ENCODE measurements at places on chromosomes 5 and 9. TPM values are rescaled to one million over a fixed set of nuclear protein-coding genes. Genes with fewer than 3 reads are reported as not detected.

The SLC25A2 gene
- 0.49 TPM for total RNA-seq

The MAMDC2 gene
- 0.61 TPM for total RNA-seq

The PTCH1 gene
- total RNA-seq: 21.2 TPM

The COMMD10 gene
- 50.6 TPM for total RNA-seq

The ZNF454 gene
- 0.32 TPM for total RNA-seq

The FBP2 gene
- not detected for total RNA-seq

The TMEM8B gene
- total RNA-seq: 10.6 TPM

The RICTOR gene
- 56.9 TPM for total RNA-seq

The PIP5KL1 gene
- total RNA-seq: 2.9 TPM

The CCNI2 gene
- 8.4 TPM for total RNA-seq

The FOXD4 gene
- 0.38 TPM for total RNA-seq

DNA sequence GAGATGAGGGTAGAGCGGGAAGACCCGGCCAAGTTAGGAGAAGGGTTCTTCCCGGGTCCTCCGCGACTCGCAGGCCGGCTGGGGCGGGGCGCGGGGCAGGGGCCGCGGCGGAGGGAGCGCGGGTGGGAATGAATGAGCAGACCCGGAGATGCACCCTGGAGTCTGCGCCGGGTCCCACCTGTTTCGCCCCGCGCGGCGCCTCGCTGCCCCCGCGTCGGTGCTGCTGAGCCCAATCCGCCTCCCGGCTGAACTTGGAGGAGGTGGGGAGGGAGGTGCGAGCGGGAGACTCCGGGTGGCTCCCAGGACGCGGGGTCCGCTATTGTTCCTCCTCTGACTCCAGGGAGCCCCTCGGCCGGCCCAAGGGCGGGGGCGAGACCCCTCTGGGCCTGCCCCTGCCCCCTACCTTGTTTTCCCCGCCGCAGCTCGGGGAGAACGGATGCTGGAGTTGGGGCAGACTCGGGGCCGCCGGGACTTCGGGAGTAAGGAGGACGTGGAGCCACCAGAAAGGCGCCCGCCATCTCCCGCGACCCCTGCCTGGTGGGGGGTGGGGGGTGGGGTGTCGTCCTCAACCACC lies 659 bp downstream of the RAI14 start:
- DNase-seq: no peak
- H3K4me3 ChIP-seq: peak overlapping the region; percentile 57
- no peaks in the 10 kb centered on the region for H3K36me3 ChIP-seq
- peaks cover 8% of the 10 kb centered on the region for H3K4me1 ChIP-seq
- peak overlapping the region; percentile 21 for H3K27ac ChIP-seq
- peaks cover 3% of the 10 kb centered on the region for H3K27me3 ChIP-seq

DNA sequence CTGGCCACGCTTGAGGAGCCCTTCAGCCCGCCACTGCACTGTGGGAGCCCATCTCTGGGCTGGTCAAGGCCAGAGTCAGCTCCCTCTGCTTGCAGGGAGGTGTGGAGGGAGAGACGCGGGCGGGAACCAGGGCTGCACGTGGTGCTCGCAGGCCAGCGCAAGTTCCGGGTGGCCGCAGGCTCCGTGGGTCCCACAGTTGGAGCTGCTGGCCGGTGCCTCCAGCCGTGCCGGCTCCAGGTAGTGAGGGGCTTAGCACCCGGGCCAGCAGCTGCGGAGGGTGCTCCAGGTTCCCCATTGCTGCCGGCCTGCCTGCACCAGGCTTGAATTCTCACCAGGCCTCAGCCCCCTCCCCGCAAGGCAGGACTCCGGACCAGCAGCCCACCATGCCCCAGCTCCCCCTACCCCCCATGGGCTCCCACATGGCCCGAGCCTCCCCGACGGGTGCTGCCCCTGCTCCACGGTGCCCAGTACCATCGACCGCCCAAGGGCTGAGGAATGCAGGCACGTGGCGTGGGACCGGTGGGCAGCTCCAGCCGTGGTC lies 192.8 kb upstream of the IZUMO3 start:
- DNase-seq: no peak
- H3K27me3 ChIP-seq: no peaks in the 10 kb centered on the region
- H3K27ac ChIP-seq: no peak overlapping the region
- H3K36me3 ChIP-seq: no peaks in the 10 kb centered on the region

DNA sequence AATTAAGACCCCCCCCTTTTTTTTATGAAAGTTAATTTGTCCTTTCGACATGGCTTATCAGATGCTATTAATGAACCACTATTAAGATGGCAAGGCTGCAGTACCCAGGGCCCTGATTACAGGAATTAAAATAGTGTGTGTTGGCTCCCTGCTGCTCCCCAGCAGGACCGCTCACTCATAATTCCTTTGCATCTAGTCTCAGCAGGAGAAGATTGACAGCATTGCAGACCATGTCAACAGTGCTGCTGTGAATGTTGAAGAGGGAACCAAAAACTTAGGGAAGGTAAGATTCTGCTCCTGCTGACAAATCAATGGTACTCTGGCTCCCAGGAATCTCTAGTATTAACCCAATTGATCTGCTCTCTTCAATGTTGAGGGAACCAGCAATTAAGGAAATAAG lies 61.0 kb downstream of the STX17 start:
- no peak overlapping the region for H3K4me3 ChIP-seq
- no peaks in the 10 kb centered on the region for H3K27me3 ChIP-seq
- peaks cover 25% of the 10 kb centered on the region for H3K36me3 ChIP-seq
- no peak overlapping the region for H3K27ac ChIP-seq
- no peaks in the 10 kb centered on the region for H3K4me1 ChIP-seq

GRCh38 chr9:137606005-137606621 lies 627 bp downstream of the ARRDC1 start:
- H3K27me3 ChIP-seq: no peaks in the 10 kb centered on the region
- no peaks in the 10 kb centered on the region for H3K36me3 ChIP-seq
- peak overlapping the region; percentile 85 for H3K27ac ChIP-seq
- DNase-seq: peak; percentile 38
- H3K4me1 ChIP-seq: peaks cover 6% of the 10 kb centered on the region

DNA sequence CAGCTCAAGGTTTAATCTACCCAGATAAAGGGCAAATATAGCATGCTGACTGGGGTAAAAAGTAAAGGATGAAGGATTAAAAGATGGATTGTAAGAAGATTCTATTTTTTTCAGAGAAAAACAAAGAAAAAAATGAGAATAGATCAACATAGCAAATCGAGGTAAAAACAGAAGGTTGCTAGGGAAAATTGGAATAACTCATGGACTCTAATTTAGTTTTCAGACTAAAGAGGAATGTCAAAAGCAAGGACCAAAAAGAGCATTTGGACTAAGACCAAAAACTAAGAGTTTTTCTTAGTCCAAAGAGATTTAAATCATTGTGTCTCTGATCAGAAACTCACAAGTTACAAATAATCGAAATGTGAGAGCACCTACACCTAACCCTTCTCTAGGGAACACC lies 250.7 kb upstream of the PTPRD start:
- no peaks in the 10 kb centered on the region for H3K27me3 ChIP-seq
- H3K27ac ChIP-seq: no peak overlapping the region
- H3K4me3 ChIP-seq: no peak overlapping the region
- H3K4me1 ChIP-seq: no peaks in the 10 kb centered on the region
- no peaks in the 10 kb centered on the region for H3K36me3 ChIP-seq
- DNase-seq: no peak

GRCh38 chr9:91243029-91243428 lies 118.7 kb downstream of the AUH start:
- H3K36me3 ChIP-seq: no peaks in the 10 kb centered on the region
- DNase-seq: no peak
- no peak overlapping the region for H3K4me3 ChIP-seq
- H3K27ac ChIP-seq: no peak overlapping the region
- H3K27me3 ChIP-seq: no peaks in the 10 kb centered on the region
- H3K4me1 ChIP-seq: no peaks in the 10 kb centered on the region

- no peaks in the 10 kb centered on the region for H3K36me3 ChIP-seq
- DNase-seq: no peak
- H3K4me1 ChIP-seq: no peaks in the 10 kb centered on the region
Measured at GRCh38 chr5:151570058-151570457, 21.1 kb downstream of the FAT2 start.

DNA sequence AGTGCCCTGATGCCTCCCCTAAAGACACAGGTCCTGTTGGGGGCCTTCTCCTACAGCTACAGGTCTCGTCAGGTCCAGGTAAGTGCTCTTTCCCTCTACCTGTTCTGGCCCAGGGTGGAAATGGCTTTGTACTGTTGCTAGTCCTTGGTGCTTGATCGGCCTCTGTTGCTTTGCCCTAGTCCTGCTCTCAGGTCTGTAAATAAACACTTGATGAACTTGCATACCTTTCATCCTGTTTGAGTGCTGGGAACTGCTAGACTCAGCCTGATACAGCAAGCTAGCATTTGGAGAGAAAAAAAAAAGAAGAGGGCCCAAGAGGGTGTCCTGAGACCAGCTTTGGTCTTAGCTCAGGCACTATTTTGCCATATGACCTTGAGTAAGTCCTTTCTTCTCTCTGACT lies 21.8 kb upstream of the ZNF618 start:
- H3K4me1 ChIP-seq: no peaks in the 10 kb centered on the region
- H3K27ac ChIP-seq: no peak overlapping the region
- H3K36me3 ChIP-seq: no peaks in the 10 kb centered on the region
- no peak overlapping the region for H3K4me3 ChIP-seq
- DNase-seq: no peak

DNA sequence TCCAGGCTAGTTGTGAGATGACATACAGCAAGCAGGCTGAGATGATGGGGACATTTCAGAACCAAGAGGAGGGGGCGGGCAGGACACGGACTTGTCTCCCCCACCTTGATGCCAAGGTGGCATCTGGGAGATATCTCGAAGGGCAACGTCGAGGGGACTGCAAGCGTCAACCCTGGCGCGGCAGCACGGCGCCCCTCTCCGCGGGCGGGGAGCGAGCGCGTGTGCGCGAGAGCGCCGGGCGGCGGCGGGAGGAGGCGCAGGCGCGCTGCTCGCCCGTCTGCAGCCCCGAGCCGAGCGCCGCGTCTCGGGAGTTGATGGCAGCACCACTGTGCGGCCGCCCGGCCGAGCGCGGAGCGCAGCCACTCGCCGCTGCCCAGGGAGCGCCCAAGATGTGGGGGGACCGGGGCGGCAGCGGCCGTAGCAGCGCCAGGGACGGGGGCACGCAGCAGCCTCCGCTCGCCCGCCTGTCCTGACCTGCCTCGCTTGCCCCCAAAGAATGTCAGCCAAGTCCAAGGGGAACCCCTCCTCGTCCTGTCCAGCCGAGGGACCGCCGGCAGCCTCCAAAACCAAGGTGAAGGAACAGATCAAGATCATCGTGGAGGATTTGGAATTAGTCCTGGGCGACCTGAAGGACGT lies at the start of gene PRR16:
TSS of gene PRR16 (plus strand) at position 310 of the 636 bp plus-strand sequence.
- H3K4me1 ChIP-seq: peaks cover 4% of the 10 kb centered on the region
- no peaks in the 10 kb centered on the region for H3K36me3 ChIP-seq
- H3K27me3 ChIP-seq: no peaks in the 10 kb centered on the region
- DNase-seq: no peak

DNA sequence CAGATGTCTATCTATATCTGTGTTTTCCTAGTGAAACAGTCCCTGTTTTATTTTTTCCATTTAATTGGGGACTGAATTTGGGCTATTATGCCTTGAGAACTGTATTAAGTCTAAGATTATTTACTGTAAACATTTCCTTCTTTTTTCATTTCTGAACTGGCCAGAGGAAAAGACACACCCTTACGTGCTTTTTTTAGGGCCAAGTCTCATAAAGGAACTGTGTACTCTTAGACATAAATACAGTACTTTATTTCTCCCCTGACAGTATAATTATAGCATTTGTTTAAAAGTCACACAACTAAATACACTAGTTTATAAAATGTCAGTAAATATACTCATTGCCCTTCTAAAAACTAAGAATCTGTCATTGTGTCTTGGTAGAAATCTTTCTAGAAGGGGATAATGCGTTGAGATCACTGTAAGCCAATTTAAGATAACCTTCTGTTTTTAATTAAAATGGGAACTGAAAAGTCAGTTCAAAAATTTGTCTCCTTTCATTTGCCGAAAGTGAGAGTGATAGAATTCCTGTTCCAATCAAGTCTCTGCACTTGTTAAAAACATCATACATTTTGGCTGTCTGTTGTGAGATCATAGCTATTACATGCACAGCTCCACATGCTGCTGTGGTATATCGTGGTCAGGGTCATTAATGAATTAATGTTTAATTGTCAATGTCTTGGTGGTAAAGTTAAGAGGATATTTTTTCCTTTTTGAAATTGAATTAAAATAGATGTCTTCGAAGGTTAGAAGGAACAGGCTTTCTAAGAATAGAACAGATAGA lies 132.1 kb downstream of the FOCAD start:
- H3K27me3 ChIP-seq: no peaks in the 10 kb centered on the region
- DNase-seq: no peak
- no peak overlapping the region for H3K4me3 ChIP-seq
- H3K36me3 ChIP-seq: no peaks in the 10 kb centered on the region
- no peaks in the 10 kb centered on the region for H3K4me1 ChIP-seq

DNA sequence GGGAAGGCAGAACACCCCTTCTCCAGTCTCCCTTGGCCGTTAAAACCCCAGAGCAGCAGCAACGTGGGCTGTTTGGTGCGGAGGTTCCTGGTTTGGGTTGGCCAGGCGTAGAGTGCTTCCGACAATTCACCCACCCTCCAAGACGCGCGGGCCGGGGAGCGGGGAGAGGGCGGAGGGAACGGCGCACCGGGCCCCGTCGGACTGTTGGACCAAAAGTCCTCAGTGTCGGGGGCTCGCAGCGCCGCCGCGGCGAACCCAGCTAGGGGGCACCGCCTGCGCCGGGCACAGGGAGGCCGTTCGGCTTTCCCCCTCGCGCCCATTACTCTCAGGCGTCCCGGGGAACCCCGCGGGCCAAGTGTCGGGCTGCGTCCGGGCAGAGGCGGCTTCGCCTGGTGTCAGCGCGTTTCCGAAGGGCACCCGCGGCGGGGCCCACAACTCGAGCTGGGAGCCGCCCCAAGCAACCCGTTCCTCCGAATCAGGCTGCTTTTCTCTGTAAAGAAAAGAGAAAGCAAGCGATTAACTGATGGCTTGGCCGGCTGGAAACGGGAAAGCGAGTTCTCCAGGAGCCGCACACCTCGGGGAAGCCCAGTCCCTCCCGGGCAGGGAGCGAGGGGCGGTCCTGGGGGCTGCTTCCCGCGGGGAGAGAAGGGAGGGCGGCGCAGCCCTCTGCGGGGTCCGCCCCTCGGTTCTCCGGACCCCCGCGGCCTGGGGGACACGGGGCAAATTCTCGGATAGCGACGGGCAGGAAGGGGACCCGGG lies 145.5 kb downstream of the ERCC6L2 start:
- no peaks in the 10 kb centered on the region for H3K27me3 ChIP-seq
- H3K4me3 ChIP-seq: peak overlapping the region; percentile 61
- peak overlapping the region; percentile 72 for H3K27ac ChIP-seq
- peak; percentile 40 for DNase-seq
- H3K36me3 ChIP-seq: no peaks in the 10 kb centered on the region

DNA sequence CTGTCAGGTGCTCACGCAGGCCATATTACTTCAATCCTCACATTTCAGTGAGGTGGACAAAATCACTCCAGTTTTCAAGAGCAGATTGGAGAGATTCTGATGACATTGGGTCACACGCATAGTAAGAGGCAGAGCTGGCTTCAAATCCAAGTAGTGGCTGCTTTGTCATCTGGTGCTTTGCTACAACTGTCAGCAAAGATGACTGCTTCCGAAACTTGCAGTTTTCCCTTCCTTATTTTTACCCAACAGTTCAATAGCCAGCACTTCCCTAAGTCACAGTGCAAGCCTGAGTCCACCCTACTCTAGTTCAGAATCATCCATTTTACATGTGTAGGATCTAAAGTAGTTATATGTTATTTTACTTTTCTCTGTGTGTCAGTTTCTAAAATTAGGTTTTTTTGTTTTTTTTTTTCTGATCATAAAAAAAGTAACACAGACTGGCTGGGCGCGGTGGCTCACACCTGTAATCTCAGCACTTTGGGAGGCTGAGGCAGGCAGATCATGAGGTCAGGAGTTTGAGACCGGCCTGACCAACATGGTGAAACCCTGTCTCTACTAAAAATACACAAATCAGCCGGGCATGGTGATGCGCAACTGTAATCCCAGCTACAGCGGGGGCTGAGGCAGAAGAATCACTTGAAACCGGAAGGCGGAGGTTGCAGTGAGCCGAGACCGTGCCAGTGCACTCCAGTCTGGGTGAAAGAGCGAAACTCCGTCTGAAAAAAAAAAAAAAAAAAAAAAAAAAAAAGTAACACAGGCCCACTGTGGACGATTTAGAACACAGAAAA lies 49.6 kb downstream of the ANKDD1B start:
- H3K36me3 ChIP-seq: no peaks in the 10 kb centered on the region
- H3K4me1 ChIP-seq: no peaks in the 10 kb centered on the region
- DNase-seq: no peak

All from naive thymus-derived CD4-positive, alpha-beta T cell (primary cell).